ENCODE measurements at places on chromosomes 2 and 18.
A peak's percentile ranks its signal among the peaks of the same experiment; 100 is the strongest.

DNA sequence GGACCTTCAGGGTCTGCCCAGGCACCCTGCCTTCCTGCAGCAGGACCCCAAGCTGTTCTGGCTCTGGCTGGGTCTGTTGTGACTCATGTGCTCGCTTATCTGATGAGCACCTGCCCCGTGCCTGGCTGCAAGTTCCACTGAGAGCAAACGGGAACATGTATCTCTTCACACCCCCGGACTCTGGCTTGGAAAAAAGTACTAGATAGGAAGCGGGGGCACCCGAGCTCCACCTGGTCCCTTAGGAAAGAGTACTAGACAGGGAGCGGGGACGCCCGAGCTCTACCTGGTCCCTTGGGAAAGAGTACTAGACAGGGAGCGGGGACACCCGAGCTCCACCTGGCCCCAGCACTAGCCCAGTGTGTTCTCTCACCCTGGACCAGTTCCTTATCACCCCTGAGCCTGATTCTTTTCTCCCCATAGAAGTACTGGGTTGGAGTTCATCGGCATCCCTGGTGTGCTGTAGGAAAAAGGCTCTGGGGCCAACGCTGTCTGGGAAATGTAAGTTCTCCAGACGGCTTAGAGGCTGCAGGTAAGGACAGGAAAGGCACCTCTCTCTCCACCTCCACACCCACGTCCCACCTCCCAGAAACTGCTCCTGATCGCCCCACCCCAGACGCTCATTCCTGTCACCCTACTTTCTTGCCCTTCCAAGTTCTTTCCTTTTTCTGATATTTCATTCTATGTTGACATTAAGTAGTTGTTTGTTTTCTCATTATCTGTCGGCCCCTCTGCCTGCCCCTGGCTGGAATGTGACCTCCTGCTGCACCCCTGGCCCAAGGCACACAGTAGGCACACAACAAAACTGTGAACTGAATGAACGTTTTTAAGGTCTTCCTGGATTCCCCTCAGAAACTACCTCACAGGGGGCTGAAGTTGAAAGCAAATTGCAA is 40.2 kb downstream of the HDAC4 start:
- DNase-seq: no peak

DNA sequence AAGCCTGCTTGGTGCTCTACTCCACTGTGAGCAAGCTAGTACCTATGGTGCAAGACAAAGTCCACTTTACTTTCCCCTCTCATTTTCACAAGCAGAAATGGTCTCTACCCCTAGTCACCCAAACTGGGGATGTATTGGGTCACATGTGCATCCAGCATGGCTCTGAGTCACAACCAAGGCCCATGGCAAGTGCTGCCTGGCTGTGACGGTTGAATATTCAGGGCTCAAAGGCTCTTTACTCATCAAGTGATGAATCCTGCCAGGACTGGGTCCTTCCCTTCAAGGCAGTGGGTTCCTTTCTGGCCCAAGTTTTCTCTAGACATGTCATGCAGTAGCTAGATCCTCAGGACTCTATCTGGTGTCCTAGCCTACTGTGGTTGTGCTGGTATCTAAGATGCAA is 311.5 kb downstream of the DLGAP1 start:
- no peak for DNase-seq

GRCh38 chr18:48820483-48821250 is 130.1 kb downstream of the SMAD7 start:
- peak; percentile 60 for DNase-seq

- no peak for DNase-seq
Observed at GRCh38 chr2:231737761-231738160, 29.4 kb downstream of the PTMA start.

DNA sequence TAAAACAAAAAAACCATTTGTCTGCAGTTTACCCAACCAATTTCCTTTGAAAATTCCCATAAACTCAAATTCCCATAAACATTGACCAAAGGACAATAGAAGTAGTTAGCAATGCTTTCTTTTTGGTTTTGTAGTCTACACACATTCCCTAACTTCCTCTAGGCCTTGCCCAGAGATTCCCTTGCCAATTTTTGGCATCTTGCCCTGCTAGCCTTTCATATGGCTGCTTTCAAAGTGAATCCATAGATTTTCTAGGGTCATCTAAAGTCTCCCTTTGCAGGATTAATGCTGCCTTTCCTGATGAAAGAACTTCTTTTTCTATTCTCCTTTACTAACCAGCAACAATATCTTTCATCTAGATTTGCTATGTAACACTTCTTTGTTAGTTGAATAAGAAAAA is 33.4 kb downstream of the THSD7B start:
- no peak for DNase-seq

- DNase-seq: no peak
Observed at GRCh38 chr2:39175026-39175812, 54.4 kb upstream of the SOS1 start.

GRCh38 chr18:28041366-28041765 is 135.6 kb downstream of the CDH2 start:
- no peak for DNase-seq

GRCh38 chr2:174503161-174503809 is 16.5 kb upstream of the GPR155 start:
- no peak for DNase-seq

- DNase-seq: peak; percentile 70
Observed at GRCh38 chr2:201116959-201117734, 1.2 kb downstream of the CFLAR start.

DNA sequence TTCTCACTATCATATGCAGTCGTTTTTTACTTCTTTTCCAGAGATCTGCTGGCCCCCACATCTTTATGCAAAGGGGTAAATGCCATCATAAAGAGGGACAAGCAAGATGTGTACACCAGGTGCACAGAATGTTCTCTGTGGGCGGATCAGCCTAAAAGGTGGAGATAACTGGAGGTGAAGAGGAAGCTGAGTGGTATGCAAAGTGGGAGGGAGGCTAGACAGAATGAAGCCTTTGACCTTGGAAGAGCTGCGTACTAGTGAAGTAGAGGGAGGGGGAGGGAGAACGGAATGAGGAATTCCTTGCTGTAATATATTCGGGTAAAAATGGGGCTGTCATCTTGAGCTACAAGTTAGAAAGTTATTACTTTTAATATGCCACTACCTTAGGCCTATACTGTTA is 287.5 kb upstream of the VRK2 start:
- no peak for DNase-seq

- no peak for DNase-seq
Observed at GRCh38 chr2:141118836-141119235, 1012.0 kb downstream of the LRP1B start.

DNA sequence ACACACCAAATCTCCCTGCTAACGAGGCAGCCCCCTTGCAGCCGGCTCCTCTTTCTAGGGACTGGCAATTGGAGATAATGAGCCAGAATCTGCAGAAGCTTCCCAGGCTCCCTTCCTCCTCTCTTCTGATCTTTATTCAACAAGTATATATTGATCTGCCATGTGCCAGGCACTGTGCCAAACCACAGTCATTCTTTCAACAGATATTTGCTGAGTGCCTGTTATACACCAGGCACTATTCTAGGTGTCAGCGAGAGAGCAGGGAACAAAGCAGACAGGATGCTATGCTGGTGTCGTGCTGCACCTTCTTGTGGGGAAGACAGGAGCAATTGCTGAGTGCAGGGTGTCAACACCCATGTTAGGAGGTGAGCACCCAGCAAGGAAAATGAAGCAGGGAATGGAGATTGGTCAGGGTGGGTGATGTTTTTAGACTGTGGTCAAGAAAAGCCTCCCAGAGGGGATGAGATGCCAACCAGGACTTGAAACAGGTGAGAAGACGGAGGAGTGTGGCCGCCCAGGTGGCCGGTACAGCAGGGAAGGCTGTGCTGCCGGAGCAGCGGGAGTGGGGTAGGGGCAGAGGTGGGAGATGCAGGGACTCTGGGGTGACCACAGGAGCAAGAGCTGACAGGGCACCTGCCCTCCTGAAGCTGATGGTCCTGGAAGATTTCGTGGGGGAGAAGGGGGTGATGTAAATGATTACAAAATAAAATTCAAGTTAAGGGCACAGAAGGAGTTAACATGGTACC is 307.6 kb upstream of the RAB12 start:
- DNase-seq: no peak

DNA sequence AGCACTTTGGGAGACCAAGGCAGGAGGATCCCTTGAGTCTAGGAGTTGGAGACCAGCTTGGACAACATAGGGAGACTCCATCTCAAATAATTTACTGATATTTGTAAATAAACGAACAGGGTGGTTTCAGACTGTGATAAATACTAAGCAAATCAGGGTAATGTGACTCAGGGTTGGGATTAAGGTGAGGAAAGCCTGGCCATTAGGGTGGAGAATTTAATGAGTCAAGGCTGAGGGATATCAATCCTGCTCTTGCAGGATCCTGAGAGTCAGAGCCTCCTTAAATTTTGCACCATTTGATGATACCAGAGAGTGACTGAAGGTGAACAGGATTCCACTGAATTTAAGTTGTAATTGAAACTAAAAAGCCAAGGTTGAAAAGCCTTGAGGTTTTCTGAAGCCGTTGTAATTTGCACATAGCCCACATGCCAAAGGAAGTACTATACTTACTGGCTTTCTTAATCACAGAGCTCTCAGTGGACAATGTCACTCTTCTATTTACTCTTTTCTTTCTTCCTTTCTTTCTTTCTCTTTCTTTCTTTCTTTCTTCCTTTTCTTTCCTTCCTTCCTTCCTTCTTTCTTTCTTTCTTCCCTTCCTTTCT is 28.6 kb upstream of the AP1S3 start:
- no peak for DNase-seq

- DNase-seq: no peak
Observed at GRCh38 chr2:96625571-96626552, 12.2 kb downstream of the KANSL3 start.

DNA sequence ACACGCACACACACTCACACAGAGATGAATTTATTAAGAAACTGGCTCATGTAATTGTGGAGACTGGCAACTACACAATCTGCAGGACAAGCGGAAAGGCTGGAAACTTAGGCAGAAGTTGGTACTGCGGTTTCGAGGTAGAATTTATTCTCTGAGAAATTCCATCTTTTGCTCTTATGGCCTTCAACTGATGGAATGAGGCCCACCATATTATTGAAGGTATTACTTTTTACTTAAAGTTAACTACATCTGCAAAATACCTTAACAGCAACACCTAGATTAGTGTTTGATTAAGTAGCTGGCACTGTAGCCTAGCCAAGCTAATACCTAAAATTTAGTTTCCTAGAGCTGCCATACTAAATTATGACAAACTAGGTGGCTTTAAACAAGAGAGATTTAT is 384.0 kb upstream of the UBE2E3 start:
- no peak for DNase-seq

DNA sequence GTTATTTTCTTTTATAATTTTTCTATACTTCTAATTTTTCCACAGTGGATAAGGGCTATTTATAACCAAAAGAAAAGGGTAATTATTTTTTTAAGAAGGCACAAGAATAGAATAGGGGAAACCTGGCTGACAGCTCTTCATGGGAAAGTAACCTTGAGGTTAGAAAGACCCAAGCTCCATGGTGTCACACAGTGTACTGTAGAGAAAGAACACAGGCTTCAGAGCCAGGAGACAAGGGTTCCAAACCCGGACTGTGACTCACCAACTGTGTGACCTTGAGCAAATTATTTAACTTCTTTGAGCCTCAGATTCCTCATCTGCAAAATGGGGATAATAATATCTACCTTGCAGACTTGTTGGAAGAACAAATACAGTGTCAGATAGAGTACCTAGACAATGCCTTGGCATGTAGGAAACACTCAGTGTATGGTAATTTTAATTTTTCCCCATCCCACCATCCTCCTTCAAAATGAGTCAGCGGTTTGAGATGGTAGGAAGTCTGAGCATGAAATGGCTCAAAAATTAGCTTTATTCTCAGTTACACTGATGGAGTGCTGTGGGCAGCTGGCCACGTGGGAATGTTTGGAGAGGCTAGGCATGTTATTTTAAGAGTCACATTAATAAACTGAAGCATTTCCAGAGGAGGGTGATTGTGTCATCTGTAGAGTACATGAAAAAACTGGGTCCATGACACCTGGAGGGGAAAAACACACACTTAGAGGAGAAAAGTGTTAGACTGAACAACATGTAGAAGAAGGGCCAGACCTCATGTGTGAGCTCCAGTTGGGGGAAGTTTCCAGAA is 36.7 kb downstream of the TMEM37 start:
- DNase-seq: no peak

GRCh38 chr2:160868891-160869290 is 291.3 kb upstream of the TANK start:
- no peak for DNase-seq

DNA sequence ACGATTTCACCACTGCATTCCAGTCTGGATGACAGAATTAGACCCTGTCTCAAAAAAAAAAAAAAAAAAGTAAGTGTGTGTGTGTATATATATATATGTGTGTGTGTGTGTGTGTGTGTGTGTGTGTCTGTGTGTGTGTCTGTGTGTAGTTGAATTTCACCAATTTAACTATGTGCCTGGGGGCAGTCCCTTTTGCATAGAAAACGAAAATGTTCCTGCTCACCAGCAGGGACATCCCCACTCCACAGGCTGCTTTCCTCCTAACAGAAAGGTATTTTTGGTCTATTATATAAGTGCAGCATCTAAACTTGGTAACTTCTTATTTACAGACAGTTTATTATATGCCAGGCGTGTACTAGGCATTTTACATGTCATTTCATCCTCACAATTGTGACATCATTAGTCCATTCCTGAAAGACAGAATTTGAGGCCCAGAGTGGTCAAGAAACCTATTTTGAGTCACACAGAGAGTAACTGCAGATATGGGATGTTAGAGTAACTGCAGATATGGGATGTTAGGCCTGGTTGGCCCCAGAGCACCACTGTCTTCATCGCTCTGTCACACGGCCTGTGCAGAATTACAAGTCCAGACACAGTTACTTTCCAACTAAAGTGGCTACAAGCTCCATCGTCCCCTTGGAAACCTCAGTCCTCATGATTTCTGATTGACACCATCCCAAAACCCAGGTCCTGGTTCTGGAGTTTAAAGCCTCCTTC is 9.3 kb upstream of the TTL start:
- peak; percentile 29 for DNase-seq

- DNase-seq: no peak
Observed at GRCh38 chr2:8539743-8540551, 141.9 kb upstream of the ID2 start.

DNA sequence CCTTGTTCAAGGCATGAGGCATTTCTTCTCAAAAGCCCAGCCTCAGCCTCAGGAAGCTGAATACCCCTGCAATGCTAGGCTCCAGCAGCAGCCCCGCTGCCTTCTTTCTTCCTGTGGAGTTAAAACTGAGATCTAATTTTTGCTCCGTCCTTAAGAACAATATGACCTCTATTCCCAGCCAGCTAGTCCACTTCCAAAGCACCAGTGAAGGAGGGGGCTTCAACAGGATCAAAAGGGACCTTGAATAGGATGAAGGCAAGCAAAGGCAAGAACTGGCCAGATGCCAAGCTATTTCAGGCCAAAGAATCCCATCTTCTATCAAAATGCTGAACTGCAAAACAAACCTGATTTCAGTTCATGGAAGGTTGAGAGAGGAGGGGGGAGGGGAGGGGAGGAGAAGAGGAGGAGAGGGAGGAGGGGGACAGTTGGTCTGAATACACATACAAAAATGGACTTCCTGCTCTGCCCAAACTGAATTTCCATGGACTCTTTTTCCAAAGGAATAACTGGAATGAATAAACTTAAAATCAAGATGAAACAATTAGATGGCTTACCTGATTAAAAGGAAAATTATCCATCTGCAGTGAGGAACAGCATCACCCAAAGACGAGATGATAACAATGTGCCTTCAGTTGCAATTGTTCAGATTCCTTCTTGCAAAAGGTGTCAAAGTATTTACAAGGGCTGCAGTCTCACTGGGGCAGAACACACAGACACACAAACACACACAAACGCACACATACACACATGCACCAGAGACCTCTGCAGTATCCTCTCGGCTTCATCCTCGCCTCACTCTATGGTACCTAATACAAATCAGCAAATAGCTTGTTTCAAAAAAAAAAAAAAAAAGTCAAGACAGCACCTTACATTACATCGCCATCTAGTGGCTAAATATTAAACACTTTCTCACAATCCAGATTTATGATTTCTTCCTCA is at the start of gene SCN1A:
SCN1A (minus strand) TSS at position 804 of the 939 bp plus-strand sequence. CDS start 54,399 bp downstream, outside the sequence.
- DNase-seq: no peak
